ENCODE measurements at places on chromosomes 2 and 18.

GRCh38 chr2:171394164-171394740 lies 39.5 kb downstream of the METTL8 start:
- DNase-seq: no peak

- peak; percentile 37 for DNase-seq
These were observed 104.7 kb upstream of the FAM117B start for GRCh38 chr2:202530038-202530437.

- no peak for DNase-seq
These were observed 283.0 kb downstream of the ALPK2 start for GRCh38 chr18:58345875-58346274.

GRCh38 chr18:45730832-45731575 lies 7.0 kb downstream of the SLC14A1 start:
- no peak for DNase-seq

DNA sequence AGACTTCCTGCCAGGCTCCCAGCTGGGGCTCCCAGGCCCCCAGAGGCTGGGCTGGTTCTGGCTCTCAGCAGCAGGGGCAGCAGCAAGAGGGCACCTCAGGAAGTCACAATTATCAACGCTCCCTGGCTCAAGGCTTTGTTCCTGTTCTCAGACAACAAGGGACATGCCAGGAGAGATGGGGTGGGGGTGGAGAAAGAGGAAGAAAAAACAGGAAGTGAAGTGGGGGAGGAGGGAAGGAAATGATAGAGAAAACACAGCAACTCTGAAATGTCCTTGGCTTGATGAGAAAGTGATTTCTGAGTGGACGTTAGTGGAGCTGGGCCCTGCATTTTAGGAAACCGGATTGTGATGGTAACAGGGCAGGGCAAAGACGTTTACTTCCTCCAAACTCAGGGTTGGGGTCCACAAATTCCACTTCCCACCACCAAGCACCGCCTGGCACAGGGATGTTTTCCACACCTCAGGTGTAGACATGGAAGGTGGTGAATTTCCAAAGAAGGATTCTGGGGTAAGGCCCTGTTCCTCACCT lies 40.4 kb downstream of the CYRIA start:
- no peak for DNase-seq

GRCh38 chr2:54499661-54500060 lies 43.5 kb downstream of the SPTBN1 start:
- DNase-seq: no peak

DNA sequence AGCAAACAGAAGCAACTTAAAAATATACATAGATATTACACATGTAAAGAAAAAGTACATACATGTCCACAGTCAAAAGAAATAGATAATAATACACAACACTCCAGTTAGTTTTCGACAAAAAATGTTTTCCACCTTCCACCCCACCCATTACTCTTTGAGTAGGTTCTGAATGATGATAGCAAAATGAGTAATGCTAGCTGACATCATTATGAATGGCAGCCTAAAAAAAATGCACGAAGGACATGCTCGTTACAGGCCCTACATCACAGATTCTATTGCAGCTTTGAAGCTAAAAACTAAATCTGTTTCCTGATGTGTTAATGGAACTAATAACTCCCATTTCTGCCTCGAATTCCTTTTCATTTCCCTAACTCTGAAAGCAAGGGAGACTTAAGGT lies 578.7 kb upstream of the NETO1 start:
- DNase-seq: no peak

DNA sequence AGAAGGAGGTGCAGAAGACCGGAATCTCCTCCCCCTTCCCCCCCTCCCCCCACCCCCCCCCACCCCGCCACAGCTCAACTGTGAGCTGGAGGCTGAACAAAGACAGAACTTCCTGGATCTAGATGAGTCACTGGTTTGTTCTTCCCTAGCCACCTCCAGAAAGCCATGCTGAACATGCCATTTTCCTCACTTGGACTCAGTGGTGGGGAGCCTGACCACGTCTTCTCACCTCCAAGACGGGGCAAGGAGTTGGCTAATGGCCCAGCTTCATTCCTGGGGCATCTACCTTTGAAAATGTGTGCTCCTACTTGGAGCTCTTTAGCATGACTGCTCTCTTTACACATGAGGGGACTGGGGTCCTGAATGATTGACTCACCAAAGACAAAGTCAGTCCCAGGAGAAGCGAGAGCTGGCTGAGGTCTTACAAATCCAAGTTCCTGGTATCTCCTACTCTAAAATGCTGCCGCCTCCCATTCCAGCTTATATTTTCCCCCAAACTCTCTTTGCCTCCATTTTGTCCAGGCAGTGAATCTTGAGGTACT lies 22.6 kb upstream of the FZD5 start:
- no peak for DNase-seq

- no peak for DNase-seq
These were observed 74.4 kb downstream of the MAP4K4 start for GRCh38 chr2:101771910-101772321.

DNA sequence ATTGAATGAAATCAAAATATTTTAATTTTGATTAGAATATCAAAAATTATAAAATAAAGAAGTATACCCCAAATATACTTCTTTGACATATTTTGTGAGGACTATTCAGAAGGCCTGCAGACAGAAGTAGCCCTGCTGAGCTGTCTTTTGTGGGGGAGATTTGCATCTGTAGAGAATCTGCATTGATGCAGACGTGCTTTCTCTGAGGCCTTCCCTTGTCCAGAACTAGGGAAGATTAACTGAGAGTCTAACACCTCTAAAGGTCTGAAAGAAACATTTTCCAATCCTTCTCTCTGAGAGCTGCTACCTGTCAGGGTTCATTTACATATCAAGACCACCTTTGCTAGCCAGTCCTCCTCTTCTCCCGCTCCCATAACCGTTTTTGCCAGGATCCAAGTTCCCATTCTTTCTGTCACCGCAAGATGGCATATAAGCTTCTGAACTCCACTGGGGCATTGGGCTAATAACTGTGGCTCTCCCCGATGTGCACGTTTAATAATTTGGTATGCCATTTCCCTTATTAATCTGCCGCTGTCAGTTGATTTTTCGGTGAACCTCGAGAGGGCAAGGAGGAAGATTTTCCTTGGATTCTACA lies 510.4 kb upstream of the CNTNAP5 start:
- DNase-seq: no peak

- DNase-seq: no peak
These were observed 488.7 kb upstream of the ID2 start for GRCh38 chr2:8193146-8193545.

GRCh38 chr2:169159686-169160085 lies 90.3 kb downstream of the DHRS9 start:
- DNase-seq: no peak
